ENCODE measurements at places on chromosomes 3 and 15.

DNA sequence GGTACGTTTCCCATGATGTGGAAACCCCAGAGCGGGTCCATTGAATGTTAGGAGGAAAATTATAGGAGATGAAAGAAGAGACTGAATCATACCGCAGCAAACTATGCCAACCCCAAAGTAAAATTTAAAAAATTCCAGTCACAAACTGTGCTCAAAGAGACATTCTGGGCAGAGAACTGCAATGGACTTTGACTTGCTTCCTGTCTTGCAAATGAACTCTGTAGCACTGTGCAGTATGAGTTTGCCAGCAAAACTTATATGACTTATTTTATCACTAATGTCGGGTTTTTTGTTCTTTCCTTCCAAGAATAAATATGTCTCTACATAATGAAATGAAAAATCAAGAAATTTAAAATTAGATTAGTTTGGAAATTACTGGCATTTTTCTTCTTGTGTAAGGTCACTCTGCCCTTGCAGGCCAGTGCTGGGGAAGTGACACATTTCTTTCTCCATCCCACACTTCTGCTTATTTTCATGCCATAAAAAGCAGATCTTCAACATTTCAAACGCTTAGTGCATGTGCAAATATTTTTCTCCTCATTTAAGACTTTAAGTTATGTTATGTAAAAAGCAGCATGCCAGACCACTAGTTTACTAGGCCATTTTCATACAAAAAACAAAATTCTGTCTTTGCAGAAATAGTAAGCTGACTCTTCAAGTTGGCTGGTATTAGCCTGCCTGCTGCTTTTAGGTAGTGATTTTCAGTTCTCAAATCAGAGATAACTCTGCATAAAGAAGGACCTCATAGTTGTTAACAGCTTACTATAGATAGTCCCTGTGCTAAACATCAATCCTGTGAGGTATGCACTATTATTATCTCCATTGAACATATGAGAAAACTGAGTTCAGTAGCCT is 32.2 kb upstream of the SSR3 start:
- DNase-seq: no peak

DNA sequence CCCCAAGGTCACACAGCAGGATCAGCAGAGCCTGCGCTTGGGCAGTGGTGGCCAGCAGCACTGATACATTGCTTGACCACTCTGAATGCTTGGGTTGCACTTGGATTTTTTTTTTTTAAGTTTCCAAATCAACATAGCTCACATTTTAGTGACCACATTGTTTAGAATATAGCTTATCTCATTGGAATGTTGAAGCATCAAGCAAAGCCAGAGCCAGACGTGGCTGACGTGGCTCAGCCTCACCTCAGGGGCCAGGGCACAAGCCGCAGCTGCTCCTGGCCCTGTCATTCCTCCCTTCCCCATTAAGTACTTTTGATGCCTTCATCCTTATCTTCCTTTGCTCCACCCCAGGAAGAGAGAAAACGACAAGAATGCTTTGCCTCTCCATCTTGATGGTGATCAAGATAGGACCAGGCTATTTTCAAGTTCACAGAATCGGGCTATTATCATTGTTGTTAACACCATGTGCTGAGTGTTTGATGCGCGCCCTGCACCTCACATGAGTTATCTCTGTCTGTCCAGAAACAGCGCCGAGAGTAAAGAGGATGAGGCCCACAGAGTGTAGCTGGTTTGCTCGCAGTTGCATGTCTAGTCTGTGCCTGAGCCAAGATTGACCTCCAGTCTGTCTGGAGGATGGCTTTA is 75.8 kb downstream of the AAGAB start:
- DNase-seq: no peak

- DNase-seq: no peak
These were observed 44.3 kb downstream of the PTPRG start for GRCh38 chr3:61605589-61606175.

- DNase-seq: no peak
These were observed 329.8 kb upstream of the SGO1 start for GRCh38 chr3:20515834-20516233.

GRCh38 chr3:4674216-4674615 is 181.1 kb downstream of the ITPR1 start:
- DNase-seq: no peak

DNA sequence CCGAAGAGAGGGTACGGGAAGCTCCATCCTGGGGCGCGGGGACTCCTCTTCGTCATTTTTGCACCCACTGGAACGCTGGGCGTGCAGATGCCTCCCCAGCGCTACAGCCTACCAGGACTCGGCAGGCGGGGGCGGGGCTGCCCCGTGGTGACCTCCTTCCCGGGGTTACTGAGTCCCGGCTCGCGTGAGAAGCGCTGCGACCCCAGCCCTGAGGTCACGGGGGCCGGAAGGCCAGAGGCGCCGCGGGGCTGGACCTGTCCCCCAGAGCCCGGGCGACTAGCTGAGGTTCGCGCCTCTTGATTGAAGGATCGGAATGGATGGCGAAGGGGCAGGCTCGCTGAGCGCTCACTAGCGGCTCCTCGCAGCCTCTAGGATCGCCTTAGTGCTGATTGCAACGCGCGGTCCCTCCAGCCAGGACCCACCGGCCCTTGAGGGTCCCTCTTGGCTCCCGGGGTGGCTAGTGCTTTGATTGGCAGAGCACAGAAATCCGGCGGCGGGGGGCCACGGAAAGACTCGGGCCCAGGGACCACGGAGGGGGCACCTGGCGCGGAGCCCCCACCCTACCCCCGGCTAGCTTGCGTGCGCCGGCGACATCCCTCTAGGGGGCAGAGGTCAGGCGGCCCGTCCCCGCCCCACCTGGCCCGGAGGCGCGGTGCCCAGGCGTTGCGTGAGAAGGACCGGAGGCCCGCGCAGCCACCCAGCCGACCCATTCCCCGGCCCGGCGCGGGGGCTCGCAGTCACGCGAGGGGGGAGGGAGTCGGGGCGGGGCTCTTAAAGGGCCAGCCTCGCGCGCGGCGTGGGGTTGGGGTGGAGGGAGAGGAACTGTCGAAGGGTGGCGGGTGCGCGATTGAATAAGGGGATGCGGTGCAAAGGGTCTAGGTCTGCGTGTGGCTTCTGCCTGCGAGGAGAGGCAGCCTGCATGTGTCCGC is 781 bp upstream of the CYP1A1 start:
- DNase-seq: no peak

GRCh38 chr3:12990781-12991480 is 82.3 kb downstream of the IQSEC1 start:
- no peak for DNase-seq

DNA sequence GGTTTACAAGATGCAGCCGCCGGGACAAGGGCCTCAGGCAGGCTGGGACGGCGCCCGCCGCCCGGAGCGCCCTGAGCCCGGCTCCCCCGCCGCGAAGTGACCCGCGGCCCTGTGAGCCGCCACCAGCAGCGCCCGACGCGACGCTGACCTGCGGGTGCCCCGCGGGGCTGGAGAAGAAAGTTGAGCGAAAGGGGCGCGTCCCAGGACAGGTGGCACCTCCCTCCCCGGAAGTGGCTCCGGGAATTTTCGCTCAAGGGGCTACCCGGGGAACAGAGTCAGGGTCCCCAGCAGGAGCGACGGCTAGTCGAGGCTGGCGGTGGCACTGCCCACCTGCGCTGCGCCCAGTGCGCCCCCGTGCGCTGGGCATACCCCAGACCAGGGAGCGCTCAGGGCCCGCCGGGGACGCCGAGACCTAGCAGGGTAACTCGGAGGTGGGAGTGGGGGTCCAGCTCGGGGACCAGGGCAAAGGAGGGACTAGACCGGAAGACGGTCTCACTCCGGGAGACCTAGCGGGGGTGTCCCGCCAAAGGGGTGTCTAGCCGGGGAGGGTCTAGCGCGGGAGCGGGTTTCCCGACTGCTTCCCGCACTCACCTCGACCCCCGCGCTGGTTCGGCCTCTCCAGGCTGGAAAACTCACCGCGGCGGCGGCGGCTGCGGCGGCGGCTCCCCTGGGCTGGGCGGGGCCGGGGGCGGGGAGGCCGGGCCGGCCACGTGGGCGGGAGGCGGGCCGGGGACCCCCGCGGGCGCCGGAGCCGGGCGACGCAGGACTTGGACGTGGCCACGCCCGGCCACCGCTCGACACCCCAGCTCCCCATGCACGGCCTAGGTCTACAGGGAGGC is 18.4 kb downstream of the SPATA12 start:
- no peak for DNase-seq

- DNase-seq: peak; percentile 16
These were observed 16.6 kb downstream of the ACAD9 start for GRCh38 chr3:128895843-128896697.

DNA sequence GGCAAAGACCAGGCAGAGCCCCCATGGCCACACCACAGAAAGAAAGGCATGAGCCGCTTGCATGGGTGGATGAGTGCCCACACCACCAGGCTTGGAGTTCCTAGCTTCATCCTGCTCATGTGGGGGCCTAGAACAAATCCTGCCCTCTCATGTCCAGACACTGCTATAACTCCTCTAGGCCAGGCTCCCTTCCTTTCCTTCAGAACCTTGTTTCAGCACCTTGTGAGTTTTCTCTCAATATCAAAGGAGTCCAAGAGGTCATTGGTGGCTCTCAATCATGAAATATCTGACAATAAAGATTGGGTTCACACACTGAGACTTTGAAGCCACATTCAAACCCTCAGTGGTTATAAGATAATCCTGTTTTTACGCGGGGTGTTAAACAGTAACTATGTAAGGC is 12.7 kb downstream of the SLC6A20 start:
- DNase-seq: peak; percentile 3

DNA sequence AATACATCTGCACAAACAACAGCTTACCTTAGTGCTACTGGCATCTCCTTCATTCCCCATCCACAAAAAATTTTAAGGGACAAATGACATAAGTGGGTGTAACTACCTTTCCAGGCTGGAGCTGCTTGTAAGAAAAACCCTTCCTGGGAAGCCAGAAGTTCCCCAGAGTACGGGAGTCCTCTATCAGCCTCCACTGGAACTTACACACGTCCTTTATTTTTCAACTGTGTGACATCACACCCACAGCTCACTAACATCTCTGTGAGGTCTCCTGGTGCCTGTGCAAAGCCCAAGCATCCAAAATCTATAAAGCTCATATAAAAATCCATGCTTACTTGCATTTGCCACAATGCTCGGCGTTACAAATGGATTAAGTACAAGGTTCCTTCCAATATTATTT is 27.6 kb downstream of the LRIG1 start:
- DNase-seq: no peak

DNA sequence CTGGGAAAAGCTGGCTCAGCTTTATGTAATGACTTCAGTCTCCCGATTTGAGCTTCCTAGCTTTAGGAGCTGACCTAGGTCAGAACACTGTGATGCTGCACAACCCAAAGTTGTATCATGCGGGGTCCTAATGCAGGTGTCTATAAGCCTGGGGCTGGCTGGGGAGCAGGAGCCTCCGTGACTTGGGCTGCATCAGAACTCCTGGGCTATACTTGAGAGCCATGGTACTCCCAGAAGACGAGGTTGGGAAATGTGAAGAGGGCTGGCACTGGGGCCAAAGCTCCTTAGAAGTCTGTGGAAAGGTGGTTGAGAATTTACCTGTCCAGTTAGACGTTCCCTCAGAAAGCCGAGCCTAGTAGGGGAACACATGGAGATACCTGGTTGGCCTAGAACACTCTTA is 57.0 kb downstream of the BSN start:
- DNase-seq: no peak

DNA sequence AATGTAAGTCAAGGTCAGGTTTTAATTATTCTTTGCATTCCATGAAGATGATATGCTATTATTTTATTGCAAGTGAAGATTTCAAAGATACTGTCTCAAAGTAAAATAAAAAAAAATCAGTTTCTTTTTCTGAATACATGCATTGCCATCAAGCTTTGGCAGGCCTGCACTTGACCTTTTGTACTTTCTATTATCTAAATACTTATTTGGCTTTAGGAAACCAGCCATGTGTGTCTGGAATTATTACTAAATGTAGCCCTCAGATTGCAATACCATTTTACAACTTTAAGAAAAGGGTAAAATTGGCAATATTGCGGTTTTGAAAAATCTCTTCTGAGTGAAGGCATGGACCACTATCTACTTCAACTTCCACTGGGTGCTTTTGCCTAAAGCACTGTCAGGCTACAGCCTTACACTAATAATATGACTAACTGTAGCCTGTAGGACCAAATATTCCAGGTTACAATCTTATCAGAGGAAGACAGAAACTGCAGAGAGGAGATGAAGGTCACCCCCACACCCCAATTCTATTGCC is 349.4 kb upstream of the DCBLD2 start:
- no peak for DNase-seq

GRCh38 chr3:52229656-52230055 is 4.2 kb upstream of the TLR9 start:
- no peak for DNase-seq

DNA sequence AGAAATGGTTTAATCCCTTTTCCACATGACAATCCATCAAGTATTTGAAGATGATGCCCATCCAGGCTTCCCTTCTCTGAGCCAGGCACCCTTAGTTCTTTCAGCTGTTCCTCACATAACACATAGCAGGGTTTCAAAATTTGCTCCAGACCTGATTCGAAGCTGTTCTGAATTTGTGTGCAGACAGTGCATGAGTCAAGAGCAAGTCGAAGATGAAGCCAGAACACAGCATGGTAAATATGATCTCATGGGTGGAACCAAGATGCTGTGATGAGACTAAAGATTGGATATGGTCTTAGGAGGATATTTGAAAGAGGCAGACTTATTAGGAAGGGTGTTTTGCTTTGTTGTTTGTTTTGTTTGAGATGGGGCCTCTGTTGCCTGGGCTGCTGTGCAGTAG is 32.6 kb upstream of the PDE8A start:
- DNase-seq: no peak

DNA sequence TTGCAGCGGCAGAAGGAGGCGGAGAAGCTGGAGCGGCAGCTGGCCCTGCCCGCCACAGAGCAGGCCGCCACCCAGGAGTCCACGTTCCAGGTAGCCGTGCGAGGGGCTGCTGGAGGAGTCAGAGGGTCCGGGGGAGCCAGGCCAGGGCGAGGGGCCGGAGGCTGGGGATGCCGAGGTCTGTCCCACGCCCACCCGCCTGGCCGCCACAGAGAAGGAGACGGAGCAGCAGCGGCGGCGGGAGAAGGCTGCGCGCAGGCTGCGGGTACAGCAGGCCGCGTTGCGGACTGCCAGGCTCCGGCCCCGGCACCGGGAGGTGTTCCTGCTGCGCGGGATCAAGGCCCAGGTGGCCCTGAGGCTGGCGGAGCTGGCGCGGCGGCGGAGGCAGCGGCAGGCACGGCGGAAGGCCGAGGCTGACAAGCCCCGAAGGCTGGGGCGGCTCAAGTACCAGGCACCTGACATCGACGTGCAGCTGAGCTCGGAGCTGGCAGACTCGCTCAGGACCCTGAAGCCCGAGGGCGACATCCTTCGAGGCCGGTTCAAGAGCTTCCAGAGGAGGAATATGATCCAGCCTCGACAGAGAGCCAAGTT is 625.0 kb downstream of the MCTP2 start:
- no peak for DNase-seq

- DNase-seq: no peak
These were observed 301.1 kb downstream of the DIPK2A start for GRCh38 chr3:144272680-144273079.

DNA sequence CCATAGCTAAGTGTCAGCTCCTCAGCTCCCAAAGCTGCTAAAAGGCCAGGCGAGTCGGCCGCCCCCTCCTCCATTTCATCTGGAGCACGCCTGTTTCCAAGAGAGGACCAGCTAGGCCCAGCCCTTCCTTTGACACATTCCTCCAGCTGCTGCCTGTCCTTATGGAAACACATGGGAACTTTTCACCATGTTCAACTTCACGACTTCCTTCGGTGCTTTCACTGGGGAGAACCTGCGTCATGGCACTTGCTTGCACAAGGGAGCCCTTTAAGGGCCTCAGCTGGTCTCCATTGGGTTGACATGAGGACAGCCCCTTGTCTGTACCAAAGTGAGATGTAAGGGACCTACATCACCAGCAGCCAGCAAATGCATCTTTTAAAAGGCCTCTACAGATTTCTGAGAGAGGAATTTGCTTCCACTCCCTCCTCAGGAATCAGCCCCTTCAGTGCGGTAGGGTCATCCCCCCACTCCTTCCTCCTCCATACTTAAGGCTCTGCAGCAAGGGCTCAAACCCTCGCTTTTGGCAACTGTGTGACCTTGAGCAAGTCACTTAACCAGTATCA is 2.1 kb downstream of the MAGI1 start:
- DNase-seq: no peak
